ENCODE measurements at places on chromosomes 2 and 18. TPM values are rescaled to one million over a fixed set of nuclear protein-coding genes. Genes with fewer than 3 reads are reported as not detected.

Gene HOXD13
- not detected for total RNA-seq

Gene EHD3
- 0.60 TPM for total RNA-seq

Gene MYO5B
- not detected for total RNA-seq

Gene MROH2A
- not detected for total RNA-seq

Gene FBXO48
- total RNA-seq = 1.4 TPM

Gene TNFAIP6
- total RNA-seq = not detected

Gene CD8B
- total RNA-seq = 321 TPM

Gene SOCS6
- 0.47 TPM for total RNA-seq

Gene FOXI3
- total RNA-seq = not detected

Gene HOXD12
- total RNA-seq = not detected

Gene CRYGD
- total RNA-seq = not detected

Gene VWC2L
- total RNA-seq = not detected

Gene FIGN
- not detected for total RNA-seq

Gene C2orf80
- not detected for total RNA-seq

Gene COL4A3
- not detected for total RNA-seq

Gene CHPF
- total RNA-seq = 18.4 TPM

Gene C18orf54
- total RNA-seq = 7.6 TPM

Gene AGFG1
- 119 TPM for total RNA-seq

Gene ERBB4
- total RNA-seq = not detected

Gene CD8B2
- 4.5 TPM for total RNA-seq

Gene ZBTB7C
- not detected for total RNA-seq

Gene TMEM37
- total RNA-seq = not detected

Gene AQP12B
- total RNA-seq = not detected

Gene B3GNT7
- not detected for total RNA-seq

Gene ASTL
- 2.7 TPM for total RNA-seq

Gene CYS1
- total RNA-seq = 0.11 TPM

Gene UGT1A6
- total RNA-seq = not detected

Gene SCG2
- not detected for total RNA-seq

Gene LYPD1
- not detected for total RNA-seq

Gene PPP3R1
- 73.7 TPM for total RNA-seq

Gene KCNIP3
- total RNA-seq = not detected

Gene CIB4
- total RNA-seq = not detected

Gene GPBAR1
- total RNA-seq = 0.45 TPM

Gene CHRNG
- not detected for total RNA-seq

Gene MZT2A
- total RNA-seq = 162 TPM

Gene ACADL
- not detected for total RNA-seq

Gene AKAIN1
- total RNA-seq = not detected

Gene SPHKAP
- total RNA-seq = not detected

Gene LONRF2
- total RNA-seq = 0.04 TPM

Gene CERKL
- total RNA-seq = 0.11 TPM

Gene MDH1B
- total RNA-seq = 0.56 TPM

Gene TEX44
- total RNA-seq = not detected

Gene RAD51AP2
- not detected for total RNA-seq

Gene TMEM163
- not detected for total RNA-seq

Gene HRH4
- not detected for total RNA-seq

Gene CYTIP
- total RNA-seq = 520 TPM

Gene CYP27C1
- not detected for total RNA-seq

Gene XIRP2
- total RNA-seq = not detected

Gene ZFAND2B
- 31.3 TPM for total RNA-seq
